Activated CD4-positive, alpha-beta T cell treated with anti-CD3 and anti-CD28 coated beads, Interleukin-2, amount 10 ng/mL, durations not matched to agents 7 days and 5 days (primary cell): ENCODE measurements at places on chromosomes 4 and X. TPM values are rescaled to one million over a fixed set of nuclear protein-coding genes. Genes with fewer than 3 reads are reported as not detected.

DNA sequence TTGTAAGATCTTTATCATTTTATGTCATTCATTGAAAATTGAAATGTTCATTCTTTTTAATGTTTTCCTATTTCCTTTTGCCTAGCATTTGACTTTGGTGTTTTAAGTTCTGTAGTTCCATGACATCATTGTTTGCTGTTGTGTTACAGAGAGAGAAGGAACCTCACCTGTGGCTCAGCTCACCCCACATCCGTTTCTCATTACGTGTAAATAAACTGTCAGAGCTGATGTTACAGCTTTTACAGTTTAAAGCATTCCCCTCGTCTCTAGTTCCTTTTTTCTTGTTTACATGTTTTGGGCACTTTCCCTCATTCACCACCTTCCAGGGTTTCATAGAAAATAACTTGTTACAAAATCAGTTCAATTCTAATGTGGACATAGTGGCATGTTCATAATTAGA, 137.2 kb downstream of the FNIP2 start:
- H3K36me3 ChIP-seq, result peaks cover 27% of the 10 kb centered on the region
- H3K27me3 ChIP-seq, result no peaks in the 10 kb centered on the region
- H3K4me3 ChIP-seq, result no peak overlapping the region
- peak; percentile 45 for DNase-seq

Gene ZDHHC15
- 0.05 TPM for total RNA-seq

DNA sequence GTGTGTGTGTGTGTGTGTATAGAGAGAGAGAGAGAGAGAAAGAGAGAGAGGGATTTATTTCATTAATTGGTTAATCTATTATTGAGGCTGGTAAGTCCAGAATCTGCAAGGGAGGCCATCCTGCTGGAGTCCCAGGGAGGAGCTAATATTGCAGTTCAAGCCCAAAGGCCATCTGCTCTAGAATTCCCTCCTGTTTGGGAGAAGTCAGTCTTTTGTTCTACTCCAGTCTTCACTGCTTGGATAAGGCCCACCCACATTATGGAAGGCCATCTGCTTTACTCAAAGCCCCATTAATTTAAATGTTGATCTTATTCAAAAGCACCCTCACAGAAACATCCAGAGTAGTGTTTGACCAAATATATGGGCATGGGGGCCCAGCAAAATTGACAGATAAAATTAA, 317.5 kb upstream of the RASGEF1B start:
- no peak for DNase-seq
- peaks cover 7% of the 10 kb centered on the region for H3K4me1 ChIP-seq
- H3K36me3 ChIP-seq, result no peaks in the 10 kb centered on the region

DNA sequence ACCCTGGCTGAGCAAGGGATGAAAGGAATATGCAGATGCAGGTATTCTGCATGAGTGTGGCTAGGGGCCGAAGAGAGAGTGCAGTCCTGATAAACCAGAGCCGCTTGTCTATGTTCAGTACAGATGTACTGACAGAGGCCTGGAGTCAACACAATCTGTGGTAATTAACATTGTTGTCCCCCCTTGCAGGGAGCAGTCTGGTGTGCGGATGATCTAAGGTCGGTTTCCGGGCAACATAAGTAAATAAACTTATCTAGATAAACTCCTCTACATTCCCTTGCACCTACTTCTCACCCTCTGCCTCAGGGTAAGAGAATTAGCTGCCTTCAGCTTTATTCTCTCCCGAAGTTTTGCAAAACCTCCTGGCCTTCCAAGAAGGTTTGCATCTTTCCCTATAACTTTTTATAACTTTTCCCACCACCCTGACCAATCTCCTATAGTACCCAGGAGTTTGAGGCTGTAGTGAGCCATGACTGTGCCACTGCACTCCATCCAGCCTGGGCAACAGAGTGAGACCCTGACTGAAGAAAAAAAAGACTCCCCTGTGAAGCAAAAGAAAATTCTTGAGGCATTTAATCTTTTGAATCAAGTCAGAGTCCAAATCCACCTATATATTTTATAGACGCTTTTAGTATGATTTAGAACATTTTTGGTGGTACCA, 26.6 kb downstream of the SNX25 start:
- no peak overlapping the region for H3K4me3 ChIP-seq
- H3K4me1 ChIP-seq, result peaks cover 11% of the 10 kb centered on the region
- DNase-seq, result no peak
- peaks cover 10% of the 10 kb centered on the region for H3K36me3 ChIP-seq
